Uterus (tissue), 4 donors: ENCODE measurements at places on chromosomes 6 and 20.

DNA sequence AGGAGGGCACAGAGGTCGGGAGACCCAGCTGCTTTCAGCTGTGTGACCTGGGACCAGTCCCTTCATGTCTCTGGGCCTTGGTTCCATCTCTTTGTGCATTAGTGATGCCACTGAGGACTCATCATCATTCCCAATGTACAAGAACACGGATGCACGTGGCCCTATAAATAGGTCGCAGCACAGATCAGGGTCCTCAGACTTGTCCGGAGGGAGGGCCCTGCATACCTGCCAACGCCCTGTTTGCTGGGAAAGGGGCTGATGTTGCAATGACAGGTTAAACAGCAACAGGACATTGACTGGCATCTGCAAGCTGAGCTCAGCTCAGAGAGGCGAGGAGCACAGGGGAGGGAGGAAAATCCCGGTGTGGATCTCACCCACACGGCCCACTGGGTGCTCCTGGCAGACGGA lies 21.8 kb downstream of the TGM2 start:
- no peak for DNase-seq

DNA sequence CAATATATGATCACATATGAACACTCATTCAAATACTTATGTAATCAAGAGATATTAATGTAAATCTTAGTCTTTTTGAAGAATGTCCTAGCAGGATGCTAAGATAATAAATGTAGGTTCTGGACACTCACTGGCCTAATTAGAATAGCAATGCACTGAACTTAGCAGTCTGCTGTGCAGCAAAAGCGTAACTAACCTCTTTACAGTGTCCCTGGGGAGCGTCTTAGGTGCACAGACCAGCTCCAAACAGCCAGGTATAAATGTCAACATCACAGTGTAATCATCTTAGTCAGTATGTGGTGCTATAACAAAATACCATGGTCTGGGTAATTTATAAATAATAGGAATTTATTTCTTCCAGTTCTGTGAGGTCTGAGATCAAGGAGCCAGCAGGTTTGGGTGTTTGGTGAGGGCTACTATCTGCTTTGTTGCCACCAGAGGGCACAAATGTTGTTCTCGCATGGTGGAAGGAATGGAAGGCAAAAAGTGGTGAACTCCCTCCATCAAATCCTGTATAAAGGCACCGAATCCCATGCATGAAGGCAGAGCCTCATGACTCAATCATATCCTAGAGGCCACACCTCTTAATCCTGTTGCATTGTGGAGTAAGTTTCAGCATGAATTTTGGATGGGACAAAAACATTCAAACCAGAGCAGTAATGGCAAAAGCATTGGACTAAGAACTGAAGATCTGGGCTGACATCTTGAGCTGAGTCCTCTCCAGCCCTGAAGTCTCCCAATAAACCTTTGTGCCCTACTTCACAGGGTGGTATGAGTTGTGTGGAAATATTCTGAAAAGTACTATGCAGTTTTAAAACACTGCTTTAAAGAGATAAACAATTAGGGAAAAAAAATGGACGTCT lies 41.8 kb upstream of the FOXO3 start:
- DNase-seq = no peak

DNA sequence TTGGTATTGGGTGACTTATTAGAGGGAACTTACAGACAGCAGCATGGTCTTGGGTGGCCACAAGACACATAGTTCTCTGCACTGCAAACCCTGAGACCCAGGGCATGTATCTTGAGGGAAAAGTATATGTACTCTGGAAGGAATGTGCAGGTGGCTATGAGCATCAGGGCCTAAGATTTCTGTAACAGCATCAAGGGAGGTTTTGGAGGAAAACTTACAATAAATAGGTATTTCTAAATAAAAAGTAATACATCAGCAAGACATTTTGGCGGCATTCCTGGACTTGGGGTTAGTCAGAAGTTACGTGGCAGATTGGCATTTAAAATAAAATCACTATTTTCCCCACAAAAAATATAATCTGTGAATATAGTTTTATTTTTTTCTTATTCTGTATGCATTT lies 8.0 kb upstream of the STX7 start:
- DNase-seq = no peak

DNA sequence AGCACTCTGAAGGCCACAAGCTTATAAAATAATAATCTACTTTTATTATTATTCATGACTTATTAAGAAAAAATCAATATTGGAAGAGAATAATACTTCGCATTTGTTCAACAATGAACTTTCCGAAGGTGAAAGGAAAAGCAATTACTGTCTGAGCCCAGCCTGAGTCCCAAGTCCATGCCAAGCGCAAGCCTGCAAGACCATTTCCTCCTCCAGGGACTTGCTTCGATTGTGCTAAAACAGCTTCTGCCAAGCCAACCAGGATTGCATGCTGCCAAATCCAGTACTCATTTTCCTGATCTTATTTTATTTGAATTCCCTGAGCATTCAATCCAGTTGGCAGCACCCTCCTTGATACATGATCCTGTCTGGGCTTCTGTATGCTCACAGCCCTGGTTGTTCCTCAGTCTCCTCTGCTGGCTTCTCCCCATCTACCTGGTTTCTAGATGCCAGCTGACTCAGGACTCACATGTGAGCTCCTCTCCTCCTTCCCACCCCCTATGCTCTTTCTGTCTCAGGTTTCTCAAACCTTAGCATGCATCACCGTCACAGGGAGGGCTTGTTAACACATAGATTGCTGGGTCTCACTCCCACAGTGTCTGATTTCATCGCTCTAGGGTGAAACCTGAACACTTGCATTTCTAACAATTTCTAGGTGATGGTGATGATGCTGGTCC lies 55.9 kb upstream of the PSMF1 start:
- no peak for DNase-seq

DNA sequence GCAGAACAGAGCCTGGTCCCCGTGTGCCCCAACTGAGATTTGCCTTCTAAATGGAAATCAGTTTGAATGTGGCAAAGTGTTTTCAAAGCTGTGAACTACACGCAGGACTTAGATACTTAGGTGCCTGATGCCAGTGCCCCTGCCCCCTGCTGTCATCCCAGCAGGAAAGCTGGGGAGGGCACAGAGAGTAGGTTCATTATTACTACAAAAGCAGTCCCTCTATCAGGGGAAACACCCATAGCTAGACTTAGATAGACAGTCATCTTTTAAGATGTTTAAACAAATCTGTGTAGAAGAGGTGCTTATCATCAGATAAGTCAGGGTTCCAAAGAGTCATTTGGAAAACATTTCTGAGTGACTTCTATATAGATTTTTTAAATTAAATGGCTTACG lies 155.0 kb upstream of the SNX9 start:
- no peak for DNase-seq
